ENCODE measurements at places on chromosomes 1 and 21.

- DNase-seq, result no peak
Measured at GRCh38 chr21:39581414-39581813, 31.3 kb upstream of the B3GALT5 start.

GRCh38 chr1:39691383-39692151 is at the start of gene HPCAL4:
Gene HPCAL4 (minus strand): TSS chr1:39691433. CDS start chr1:39684603, 6,830 bp downstream.
- peak; percentile 58 for DNase-seq

DNA sequence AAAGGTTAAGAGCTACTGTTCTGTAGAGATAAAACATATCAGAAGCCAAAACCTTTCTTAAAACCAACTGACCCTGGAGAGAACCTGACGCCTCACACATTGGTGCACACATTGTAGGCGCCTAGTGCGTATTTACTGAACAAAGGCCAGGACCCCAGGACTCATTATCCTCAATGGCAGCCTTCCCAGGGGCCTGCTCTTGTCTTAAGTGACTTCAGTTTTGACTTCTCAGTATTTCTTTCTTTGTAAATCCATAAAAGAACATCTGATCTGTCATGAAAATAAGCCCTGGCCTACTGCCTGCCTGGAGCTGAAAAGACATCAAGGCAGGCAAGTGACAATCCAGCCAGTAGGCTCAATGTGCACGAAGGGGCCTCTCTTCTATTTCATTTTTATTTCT is 27.6 kb downstream of the ABCA4 start:
- no peak for DNase-seq

- no peak for DNase-seq
Measured at GRCh38 chr1:21338573-21339355, 48.5 kb upstream of the ECE1 start.

GRCh38 chr1:115544131-115544530 is 97.6 kb upstream of the VANGL1 start:
- no peak for DNase-seq

DNA sequence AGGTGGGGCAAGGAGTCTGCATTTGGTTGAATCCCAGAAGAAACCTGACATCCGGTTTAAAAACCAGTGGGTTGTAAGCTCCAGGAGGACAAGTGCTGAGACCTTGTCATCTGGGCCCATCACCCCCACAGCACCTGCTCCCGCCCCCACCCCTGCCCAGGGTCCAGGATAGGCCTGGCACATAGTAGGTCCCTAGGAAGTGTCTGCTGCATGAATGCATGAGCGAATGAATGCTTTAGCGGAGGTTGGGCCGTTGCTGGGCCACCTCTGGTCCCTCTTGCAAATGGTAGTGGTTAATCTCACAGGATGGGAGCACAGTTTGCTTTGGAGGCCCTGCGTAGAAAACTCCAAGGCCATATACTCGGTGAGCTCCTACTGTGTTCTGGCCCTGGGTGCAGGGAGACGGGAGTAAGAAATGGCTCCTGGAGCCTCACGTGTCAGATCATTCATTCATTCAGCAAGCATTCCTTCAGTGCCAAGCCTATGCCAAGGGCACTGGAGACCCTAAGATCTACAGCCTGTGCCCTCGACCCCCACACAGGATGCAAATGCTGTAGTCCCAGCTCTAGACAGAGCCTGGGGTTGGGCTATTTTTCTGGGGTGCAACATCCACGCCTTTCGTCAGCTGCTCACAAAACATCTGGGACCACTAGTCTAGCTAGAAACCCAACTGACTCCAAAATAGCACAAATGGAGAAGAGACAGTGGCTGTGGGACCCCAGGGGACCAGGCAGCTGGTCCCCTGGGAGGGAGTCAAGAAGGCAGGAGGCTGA is 28.9 kb downstream of the EPHA2 start:
- no peak for DNase-seq

All from HS-5 (cell line).